Activated CD4-positive, CD25-positive, alpha-beta regulatory T cell treated with anti-CD3 and anti-CD28 coated beads, Interleukin-2, amount 50 U/mL, for 72 hours (primary cell): ENCODE measurements at places on chromosomes 11 and 22.
A peak's percentile ranks its signal among the peaks of the same experiment; 100 is the strongest.

GRCh38 chr11:91156041-91156440 lies 933.2 kb upstream of the CHORDC1 start:
- no peak for DNase-seq

DNA sequence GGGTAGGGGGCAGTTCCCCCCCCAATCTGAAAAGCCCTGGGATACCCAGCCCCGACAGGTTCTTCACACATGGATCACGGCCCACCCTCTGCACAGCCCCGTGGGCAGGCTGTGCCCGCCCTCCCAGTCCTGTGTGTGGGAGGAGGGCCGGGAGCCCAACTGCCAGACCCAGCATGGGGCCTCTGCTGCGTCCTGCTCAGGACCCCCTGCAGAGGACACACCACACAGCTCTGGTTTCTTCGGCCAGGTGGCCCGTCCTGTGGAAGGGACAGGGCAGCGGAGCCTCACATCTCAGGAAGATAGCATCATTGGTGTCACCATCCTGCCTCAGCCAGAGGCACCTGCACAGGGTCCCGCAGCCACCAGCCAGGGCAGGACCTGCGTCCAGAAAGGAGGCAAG lies 396.0 kb downstream of the TBC1D22A start:
- no peak for DNase-seq

DNA sequence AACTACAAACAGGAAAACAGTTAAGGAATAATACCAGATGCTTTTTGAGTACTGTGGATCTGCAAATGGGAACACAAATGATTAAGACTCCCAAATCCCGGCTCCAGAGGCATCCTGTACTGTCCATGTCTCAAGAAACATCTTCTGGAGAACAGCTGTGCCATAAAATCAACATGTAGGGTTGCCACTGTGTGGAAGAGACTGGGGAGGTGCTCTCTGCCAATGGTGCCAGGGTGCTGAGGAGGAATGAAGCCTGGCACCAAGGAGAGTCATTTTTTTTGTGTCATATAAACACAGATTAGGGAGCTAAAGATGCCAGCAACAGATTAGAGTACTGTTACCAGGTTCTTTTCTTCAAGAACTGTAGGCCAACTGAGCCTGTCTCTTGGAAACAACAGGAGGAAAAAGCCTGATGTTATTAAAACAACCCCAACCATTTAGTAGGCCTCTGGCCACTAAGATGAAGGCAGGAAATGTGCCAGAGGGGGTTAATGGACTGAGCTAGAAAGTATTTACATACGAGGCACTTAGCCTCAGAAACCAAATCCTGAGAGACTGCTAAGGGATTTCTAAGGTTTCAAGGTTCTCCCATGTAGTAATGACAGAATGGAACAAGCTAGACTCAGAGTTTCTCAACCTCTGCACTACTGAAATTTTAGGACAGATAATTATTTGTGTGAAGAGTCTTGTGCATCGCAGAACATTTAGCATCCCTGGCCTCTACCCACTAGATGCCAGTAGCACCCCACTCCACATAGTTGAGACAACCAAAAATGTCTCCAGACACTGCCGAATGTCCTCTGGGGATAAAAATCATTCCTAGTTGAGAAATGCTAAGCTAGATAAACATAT lies 54.6 kb upstream of the CHRM4 start:
- no peak for DNase-seq

GRCh38 chr11:1150769-1151365 lies 6.9 kb upstream of the MUC5AC start:
- DNase-seq, result peak; percentile 15

- DNase-seq, result no peak
Observed at GRCh38 chr22:40039482-40040115, 44.8 kb downstream of the FAM83F start.

GRCh38 chr11:73524774-73525173 lies 73.1 kb downstream of the FAM168A start:
- DNase-seq, result no peak

- no peak for DNase-seq
Observed at GRCh38 chr11:122758974-122759373, 79.3 kb upstream of the CRTAM start.

DNA sequence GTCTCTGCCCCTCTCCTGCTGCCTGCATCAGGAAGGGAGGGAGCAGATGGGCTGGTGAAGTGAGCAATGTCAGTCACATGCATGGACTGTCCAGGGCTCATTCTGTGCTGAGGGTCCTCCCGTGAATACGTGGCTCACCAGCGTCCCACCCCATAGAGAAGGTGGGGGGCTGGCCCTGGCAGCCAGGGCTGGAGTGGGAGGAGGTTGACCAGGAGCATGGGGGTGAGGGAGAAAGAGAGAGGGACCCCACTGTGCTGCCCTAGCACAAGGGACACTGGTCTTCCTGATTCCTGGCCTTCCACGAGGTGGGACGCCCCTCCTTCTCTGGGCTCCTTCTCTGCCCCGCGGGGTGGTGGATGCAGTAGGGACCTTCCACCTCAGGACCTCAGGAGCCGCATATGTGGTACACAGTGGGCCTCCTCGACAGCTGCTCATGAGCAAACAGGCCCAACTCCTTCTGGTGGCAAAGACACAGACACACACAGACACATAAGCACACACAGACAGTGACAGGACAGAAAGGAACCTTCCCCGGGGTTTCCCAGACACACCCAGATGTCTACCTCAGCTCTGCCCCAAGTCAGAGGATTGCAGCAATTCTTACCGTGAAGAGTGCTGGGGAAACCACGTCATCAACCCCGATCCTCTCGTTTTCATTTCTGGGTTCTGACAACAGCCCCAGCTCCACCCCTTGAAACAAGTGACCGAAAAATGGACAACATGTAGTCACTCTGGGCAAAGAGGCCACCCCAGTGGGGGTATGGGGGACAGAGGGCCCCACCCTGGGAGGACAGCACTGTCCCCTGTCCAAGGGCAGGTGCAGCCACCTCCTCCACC lies 3.6 kb upstream of the APOBEC3A start:
- DNase-seq, result peak; percentile 59

GRCh38 chr11:35594680-35595079 lies 23.6 kb upstream of the FJX1 start:
- DNase-seq, result no peak

DNA sequence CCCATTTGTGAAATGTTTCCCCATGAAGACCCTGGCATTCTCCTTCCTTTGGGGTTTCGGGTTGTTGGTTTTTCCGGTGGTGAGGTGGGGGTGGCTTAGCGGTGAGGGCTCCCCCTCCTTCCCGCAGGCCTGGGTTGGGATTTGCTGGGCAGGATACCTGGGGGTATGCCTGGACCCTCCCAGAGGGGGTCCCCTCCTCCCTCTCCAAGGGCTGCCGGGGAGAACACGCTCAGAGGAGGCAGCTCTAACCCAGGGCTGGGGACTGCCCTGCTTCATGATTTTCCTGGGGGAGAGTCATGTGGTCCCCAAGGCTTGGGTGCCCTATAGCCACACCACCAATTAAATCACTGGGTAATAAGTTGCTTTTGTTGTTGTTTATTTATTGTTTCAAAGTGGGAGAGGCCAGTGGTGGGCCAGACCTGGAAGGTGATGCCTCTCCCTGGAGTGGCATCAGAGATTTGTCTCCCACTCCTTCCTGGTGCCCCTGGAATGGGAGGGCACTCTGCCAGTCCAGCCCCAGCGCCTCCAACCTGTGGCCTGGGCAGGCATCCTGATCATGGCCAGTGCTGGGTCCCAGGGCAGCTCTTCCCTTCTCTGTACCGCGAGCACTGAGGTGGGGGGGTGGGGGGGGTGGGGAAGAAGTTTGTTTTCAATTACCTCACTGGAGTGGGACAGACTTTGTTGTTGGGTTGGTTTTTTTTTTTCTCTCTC lies 1.3 kb upstream of the CLCF1 start:
- no peak for DNase-seq

DNA sequence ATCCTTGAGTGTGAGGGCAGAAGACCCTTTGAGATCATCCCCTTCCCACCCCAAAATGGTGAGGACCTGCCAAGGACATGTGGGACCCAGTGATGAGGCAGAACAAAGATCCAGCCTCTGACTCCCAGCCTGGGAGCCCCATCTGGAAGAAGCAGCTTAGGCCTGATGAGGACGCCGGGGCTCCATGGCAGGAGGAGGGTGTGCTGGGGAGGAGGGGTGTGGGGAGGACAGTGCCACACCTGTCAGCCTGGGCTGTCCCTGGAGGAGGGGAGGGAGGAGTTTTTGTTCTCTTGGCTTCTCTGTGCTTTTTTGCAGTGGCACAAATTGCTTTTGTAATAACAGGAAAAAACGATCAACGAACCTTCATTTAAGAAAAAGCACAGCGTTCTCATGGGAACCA lies 44.4 kb upstream of the DAGLA start:
- DNase-seq, result no peak

DNA sequence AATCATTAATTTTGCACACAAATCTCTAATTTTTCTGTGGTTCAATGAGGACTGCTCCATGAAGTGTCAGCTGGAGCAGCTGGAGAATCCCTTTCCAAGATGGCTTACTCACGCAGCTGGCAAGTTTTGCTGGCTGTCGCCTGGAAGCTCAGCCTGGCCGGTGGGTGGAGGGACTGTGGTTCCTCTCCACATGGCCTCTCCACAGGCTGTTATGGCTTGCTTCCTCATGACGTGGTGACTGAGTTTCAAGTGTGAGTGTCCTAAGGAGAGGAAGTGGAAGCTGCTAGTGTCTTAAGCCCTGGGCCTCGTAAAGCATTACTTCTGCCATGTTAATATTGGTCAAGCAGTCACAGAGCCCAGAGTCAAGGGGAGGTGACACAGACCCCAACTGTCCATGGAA lies 14.0 kb upstream of the NRIP3 start:
- DNase-seq, result no peak

DNA sequence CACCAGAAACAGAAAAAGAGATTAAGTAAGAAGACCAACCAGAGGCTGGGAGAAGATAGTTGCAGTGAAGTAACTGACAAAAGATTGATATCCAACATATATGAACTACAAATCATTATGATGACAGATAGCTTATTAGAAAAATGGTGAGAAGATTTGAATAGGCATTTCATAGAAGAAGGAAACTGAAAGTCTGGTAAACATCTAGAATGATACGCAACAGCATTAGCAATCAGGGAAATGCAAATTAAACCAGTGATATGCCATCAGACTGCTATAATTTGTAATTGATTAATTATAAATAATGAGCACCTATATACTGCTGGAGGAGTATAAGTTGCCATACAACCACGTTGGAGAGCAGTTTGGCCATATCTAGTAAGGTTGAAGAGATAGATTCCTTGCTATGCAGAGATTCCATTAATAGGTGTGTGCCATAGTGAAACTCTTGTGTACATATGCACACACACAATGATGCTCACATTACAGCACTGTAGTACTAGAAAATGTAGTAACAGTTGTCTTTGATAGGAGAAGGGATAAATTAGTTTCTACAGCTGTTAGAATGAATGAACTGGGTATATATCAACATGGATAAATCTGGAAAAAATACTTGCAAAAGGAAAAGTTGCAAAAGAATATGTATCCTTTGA lies 20.5 kb downstream of the RNF169 start:
- no peak for DNase-seq

- no peak for DNase-seq
Observed at GRCh38 chr11:120974965-120975364, 48.9 kb upstream of the TBCEL start.

- DNase-seq, result no peak
Observed at GRCh38 chr11:100203789-100204188, 483.3 kb upstream of the ARHGAP42 start.

- no peak for DNase-seq
Observed at GRCh38 chr11:128232588-128232987, 354.8 kb downstream of the ETS1 start.

GRCh38 chr22:28887725-28888459 lies 4.5 kb downstream of the ZNRF3 start:
- DNase-seq, result no peak

DNA sequence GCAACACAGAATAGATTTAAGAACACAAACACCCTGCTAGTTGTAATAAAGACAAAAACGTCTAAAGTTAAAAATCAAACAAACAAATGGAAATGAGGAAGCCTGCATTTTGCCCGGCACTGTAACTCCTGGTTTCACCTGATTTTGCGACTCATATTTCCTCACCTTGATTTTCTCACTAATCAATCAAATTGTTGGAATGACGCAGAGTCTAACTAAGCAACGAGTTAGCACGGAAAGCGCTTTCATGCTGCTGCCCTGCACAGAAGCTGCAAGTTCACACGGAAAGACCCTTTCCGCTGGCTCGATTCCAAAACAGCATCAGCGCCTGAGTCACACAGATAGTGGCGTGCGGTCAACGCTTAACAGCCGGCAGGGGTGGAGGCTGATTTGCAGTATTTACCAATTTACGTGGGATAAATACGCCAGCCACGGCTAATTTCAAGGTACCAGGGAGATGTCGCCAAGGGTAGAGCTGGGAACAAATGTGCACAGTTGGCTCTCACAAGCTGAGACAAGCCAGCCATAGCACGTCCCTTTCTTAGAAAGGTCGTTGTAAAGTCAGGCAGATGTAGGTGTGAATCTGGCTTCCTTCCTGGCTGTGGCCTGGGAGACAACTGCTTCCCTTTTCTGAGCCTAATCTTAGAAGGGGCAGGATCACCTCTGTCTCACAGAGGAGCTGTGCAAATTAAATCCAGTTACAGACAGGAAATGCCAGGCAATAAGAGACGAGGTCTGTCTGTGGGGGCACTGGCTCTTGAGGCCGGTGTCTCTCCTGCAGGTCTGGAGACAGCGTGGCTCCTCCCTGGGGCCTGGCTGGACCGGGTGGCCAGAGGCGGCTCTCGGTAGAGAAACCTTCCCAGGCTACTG lies 76.9 kb upstream of the TTLL12 start:
- DNase-seq, result peak; percentile 73

GRCh38 chr11:2213384-2213842 lies 41.8 kb upstream of the TH start:
- DNase-seq, result no peak

GRCh38 chr11:93813974-93814373 lies 29.9 kb downstream of the MED17 start:
- no peak for DNase-seq

- DNase-seq, result no peak
Observed at GRCh38 chr11:17673951-17674350, 45.4 kb upstream of the MYOD1 start.

- DNase-seq, result no peak
Observed at GRCh38 chr11:131025421-131026125, 109.3 kb upstream of the SNX19 start.

- DNase-seq, result no peak
Observed at GRCh38 chr11:78567209-78567608, 7.5 kb downstream of the NARS2 start.

DNA sequence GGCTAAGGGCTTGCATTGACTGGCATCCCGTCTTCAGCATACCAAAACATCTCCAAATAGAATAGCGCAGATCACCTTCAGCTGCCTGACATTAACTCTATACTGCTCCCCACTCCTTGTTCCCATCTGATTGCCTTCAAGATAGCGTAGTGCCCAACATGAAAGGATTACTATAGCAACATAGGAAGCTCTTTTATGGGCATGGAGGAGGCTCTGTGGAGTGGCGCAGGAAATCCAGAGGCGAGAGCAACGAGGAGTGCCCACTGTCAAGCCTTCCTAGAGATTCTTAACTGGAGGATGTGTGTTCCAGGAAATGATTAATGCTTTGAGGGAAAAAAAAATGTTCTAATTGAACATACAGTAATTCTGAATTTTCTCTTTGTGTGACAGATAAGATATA lies 213.3 kb downstream of the CADM1 start:
- DNase-seq, result no peak
